Stimulated activated CD8-positive, alpha-beta memory T cell treated with anti-CD3 and anti-CD28 coated beads, Interleukin-7, amount 100 ng/mL, for 1 hour (primary cell): ENCODE measurements at places on chromosomes 11 and 22.

GRCh38 chr11:61392981-61393595 lies 701 bp downstream of the TMEM216 start:
- no peak for DNase-seq

- no peak for DNase-seq
Observed at GRCh38 chr11:17209939-17210245, 2.1 kb upstream of the PIK3C2A start.

- DNase-seq, result no peak
Observed at GRCh38 chr22:16974298-16975084, 33.5 kb downstream of the GAB4 start.

GRCh38 chr11:117600234-117600783 lies 196.7 kb downstream of the DSCAML1 start:
- DNase-seq, result no peak

DNA sequence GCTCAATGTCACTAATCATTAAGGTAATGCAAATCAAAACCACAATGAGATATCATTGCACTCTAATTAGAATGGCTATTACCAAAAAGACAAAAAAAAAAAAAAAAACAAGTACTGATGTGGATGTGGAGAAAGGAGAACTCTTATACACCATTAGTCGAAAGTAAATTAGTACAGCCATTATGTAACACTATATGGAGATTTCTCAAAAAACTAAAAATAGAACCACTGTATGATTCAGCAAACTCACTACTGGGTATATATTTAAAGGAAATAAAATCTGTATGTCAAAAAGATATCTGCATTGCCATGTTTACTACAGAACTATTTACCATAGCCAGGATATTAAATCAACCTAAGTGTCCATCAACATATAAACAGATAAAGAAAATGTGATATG lies 265.4 kb upstream of the ARHGAP20 start:
- DNase-seq, result no peak

DNA sequence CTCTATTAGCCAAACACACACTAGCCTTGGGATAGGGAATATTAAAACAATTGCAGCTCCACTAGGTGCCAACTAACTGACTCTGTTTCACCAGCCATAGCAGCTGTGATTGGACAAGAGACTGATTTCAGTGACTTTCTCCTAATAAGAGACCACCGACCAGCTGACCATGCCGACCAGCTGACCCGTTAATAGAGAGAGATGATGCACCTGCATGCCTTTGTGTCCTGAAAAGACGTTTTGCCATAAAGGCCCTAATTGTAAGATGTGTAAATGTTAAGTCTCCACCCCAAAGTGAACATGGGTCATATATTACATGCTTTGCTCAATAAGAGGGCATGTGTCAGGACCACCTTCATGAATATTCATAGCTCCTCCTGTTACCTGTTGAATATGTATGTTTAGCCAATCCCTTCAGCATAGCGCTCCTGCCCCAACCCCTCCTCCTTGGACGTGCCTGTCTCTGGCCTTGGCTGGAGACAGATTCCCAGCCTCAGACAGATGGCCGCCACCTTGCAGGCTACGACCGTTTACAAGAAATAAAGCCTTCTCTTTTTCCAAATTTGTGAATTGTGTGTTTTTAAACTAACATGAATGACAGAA lies 1.3 kb upstream of the NADSYN1 start:
- no peak for DNase-seq

GRCh38 chr11:124724979-124725718 lies 14.6 kb upstream of the NRGN start:
- no peak for DNase-seq

GRCh38 chr11:2449548-2450320 lies 4.9 kb downstream of the KCNQ1 start:
- DNase-seq, result no peak

- no peak for DNase-seq
Observed at GRCh38 chr11:118885831-118886565, 2.3 kb downstream of the CXCR5 start.

DNA sequence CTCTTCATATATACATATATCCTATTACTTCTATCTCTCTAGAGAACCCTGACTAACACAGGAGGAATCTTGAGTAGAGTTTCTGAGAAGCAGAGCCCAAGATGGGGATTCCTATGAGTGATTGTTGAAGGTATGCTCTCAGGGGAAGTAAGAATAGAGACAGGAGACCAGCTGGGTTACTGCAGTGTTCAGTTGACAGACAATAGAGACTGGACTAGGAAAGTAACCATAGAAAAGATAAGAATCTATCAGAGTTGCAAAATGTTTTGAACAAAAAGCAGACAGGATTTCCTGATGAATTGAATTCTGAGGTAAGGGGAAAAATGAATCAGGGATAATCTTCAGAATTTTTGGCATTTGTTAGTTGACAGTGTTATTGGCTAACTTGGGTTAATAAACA lies 54.4 kb downstream of the SLC17A6 start:
- no peak for DNase-seq
